ENCODE measurements at places on chromosomes 11 and 22.

DNA sequence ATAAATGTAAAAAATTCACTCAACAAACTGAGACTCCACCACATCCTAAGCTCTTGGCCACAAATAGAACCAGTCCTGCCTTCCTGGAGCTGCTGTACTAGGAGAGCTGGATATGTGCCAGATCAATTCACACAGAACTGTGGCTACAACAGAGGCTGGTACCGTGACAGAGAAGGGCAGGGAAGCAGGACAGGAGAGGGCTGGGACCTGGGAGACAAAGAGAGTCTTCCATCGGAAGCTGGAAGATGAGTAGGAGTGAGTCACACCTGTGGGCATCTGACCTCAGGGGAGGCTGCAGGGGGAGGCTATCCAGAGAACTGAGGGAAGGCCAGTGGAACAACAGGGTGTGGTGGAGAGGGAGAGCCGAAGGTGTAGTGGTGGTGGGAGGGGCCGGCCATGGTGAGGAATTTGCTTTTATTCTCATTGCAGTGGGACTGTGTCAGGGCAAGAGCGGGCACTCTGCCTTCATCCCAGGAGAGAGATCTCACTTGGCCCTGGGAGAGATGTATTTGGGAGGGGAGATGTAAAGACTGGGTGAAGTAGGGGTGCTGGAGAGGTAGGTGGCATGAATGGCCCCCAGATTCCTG is 1.9 kb upstream of the LTBP3 start:
- no peak for DNase-seq

DNA sequence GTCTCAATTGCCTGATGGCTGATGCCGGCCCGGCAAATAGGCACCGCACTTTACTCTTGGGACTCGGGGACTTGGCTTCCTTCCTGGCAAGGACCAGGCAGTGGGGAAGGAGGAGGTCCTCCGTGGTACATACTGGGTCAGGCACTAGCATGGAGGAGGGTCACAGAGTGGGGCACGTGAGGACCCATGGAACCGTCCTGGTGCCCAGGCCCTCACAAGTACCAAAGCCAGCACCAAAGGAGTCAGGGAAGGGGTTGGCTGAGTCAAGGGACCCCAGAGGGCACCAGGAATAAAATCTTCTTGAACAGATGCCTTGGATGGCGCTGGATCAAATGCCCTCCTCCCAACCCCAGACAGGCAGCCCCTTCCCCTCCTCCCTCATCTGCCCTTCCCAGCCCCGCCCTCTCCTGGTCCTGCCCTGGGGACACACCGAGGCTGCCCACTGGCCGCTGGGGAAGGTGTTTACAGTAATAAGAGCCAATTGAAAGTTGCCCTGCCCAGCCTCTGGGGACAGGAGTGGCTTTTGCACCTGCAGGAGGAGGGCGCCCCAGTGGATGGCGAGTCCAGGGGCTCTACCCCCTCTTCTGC is 5.6 kb upstream of the CARNS1 start:
- no peak for DNase-seq

GRCh38 chr11:120243221-120243620 is 3.3 kb downstream of the POU2F3 start:
- DNase-seq: no peak

- DNase-seq: no peak
Observed at GRCh38 chr11:86710936-86711335, 38.5 kb upstream of the ME3 start.

GRCh38 chr11:106156290-106156937 is 79.0 kb downstream of the AASDHPPT start:
- no peak for DNase-seq

- DNase-seq: no peak
Observed at GRCh38 chr22:30185129-30185528, 61.4 kb downstream of the LIF start.

DNA sequence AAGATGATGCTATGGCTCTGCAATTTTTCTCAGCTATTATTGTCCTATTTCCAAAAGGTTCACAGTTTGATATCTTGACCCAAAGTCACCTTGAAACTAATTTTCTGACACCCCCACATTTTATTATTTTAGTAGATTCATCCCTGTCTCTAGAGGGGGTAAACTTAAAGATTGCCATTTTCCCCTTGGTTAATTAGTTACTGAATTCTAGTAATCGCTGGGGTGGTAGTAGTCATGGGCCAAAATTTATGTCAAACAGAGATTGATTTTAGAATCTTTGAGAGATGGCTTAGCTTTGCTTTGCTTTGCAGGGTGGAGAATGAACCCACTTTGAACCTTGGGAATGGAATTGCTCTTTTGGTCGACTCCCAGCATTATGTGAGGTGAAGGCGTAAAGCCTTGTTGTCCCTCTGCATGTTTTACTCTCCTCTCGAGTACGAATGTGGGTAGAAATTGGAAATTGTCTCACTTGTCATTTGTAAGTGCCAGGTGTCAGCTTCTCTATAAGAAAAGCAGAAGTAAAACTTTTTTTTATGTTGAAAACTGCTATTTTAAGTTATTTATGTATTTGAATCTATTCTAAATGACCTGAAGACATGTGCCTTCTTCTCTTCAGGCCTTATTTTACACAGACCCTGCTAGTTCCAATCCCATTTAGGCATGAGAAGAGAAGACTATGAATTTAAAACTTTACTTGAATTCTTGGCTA is 42.4 kb upstream of the RCE1 start:
- DNase-seq: no peak

DNA sequence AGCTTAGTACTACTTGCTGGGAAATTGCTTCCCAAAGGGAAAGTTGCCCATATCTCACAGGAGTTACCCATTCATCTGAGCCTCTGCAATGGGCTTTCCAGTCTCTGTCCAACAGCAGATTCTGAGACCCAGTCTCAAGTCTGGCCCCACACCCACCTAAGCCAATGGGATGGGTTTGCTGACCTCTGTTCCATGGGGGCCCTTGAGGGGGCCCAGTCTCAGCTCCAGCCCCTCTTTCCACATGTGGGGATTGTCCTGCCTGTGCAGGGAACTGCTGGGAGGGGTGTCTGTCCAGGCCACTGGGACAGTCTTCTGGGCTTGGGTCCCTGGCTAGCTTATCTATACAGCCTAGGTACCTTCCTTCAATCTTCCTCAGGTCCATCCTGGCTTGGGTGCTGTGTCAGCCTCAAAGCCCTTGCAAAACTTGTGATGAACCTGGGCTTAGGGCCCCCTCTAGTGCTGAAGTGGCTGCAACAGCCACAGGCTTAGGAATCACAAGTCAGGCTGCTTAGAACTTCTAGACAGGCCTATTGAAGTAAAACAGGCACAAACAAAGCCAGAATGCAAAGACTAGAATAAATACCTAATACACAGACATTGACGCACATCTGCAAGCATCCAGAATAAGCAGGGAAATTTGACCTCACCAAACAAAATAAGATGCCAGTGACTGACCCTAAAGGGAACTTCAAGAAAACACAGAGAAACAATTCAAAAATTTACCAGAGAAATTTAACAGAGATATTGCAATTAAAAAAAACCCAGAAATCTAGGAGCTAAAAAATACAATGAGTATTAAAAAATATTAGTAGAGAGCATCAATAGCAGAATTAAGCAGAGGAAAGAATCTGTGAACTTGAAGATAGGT is 11.7 kb upstream of the PATL1 start:
- DNase-seq: peak; percentile 33

- no peak for DNase-seq
Observed at GRCh38 chr22:42154293-42155052, 23.9 kb upstream of the CYP2D6 start.

- no peak for DNase-seq
Observed at GRCh38 chr11:101346591-101346990, 217.0 kb upstream of the PGR start.

DNA sequence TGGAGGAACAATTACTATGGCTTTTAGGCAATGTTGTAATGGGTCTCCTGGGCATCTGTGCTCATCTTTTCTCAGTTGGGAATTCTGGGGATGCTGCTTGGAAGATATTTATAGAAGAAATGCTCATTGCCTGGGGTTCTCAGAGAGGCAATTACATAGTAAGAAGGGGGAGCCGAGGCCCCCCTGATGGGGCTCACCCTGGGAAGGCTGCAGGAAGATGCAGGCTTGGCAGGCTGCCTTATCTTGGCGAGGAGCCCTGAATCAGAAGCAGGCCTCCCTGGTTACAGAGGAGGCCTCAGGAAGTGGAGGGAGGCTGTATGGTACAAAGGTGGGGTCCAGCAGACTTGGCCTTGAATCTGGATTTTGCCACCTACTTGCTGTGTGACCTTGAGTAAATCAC is 60.6 kb upstream of the CRYBB3 start:
- no peak for DNase-seq

- DNase-seq: no peak
Observed at GRCh38 chr11:83438438-83438837, 152.3 kb upstream of the CCDC90B start.

- DNase-seq: peak; percentile 47
Observed at GRCh38 chr22:38353142-38353629, 36.0 kb upstream of the CSNK1E start.

DNA sequence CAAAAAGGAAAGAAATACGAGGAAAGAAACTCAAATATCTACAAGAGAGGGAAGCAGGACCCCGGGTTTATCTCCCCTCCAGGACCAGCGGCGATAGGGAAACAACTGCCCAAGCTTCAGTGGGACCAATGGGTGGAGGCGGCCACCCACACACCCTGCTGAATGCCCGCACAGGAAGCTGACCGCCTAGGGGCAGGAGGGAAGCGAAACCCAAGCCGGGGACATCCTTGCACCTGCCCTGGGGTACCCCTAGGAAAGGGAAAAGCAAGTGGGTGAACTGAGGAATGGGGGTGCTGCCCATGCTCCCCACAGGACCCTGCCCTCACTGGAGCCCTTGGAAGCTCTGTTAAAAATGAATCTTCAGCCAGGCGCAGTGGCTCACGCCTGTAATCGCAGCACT is 27.6 kb upstream of the HMOX1 start:
- DNase-seq: no peak

GRCh38 chr11:78244080-78244479 is 55.4 kb downstream of the USP35 start:
- no peak for DNase-seq

GRCh38 chr11:2778630-2779498 is 79.1 kb upstream of the KCNQ1OT1 start:
- no peak for DNase-seq

- no peak for DNase-seq
Observed at GRCh38 chr22:43823353-43823908, 11.3 kb upstream of the EFCAB6 start.

GRCh38 chr22:50189184-50189848 is 3.6 kb downstream of the TRABD start:
- DNase-seq: no peak

GRCh38 chr11:125075900-125076317 is 12.8 kb downstream of the SLC37A2 start:
- no peak for DNase-seq

- DNase-seq: no peak
Observed at GRCh38 chr22:19764636-19765476, 4.3 kb downstream of the TBX1 start.

DNA sequence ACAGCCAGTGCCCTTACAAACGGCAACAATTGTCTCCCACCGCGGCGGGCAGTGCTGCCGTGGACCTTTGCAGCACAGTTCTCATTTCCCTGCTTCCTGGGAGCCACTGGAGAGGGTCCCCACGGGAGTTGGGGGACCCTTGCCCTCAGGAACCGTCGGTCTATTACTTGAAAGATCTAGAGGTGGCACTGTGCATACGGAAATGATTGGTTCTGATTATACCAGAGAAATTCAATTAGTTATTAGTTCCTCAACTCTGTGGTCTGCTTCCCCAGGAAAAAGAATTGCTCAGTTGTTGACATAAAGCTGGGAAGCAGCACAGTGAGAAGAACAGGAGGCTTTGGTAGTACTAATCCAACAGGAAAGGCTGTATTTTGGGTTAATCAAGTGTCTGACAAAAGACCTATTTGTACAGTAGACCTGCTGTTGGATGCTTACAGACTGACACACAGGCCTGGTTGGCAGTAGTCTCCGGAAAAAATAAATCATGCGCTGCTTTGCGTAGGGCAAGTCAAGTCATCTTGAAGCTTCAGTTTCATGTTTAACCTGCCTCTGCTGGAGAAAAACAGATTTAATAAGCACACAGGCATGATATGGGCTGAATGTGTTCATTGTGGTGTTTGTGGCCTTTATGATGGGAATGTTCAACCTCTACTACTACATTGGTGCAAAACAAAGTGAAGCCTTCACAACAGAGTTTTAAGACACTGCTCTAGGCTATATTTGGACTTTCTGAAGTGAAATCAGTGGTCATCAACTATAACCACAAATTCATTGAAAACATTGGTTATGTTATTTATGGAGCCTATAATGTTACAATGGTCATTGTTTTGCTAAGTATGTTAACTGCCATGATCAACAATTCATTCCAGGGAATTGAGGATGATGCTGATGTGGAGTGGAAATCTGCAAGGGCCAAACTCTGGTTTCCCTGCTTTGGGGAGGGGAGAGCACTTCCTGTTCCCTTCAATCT is 54.6 kb upstream of the SC5D start:
- DNase-seq: no peak

- DNase-seq: no peak
Observed at GRCh38 chr11:94749369-94749768, 18.8 kb upstream of the AMOTL1 start.

DNA sequence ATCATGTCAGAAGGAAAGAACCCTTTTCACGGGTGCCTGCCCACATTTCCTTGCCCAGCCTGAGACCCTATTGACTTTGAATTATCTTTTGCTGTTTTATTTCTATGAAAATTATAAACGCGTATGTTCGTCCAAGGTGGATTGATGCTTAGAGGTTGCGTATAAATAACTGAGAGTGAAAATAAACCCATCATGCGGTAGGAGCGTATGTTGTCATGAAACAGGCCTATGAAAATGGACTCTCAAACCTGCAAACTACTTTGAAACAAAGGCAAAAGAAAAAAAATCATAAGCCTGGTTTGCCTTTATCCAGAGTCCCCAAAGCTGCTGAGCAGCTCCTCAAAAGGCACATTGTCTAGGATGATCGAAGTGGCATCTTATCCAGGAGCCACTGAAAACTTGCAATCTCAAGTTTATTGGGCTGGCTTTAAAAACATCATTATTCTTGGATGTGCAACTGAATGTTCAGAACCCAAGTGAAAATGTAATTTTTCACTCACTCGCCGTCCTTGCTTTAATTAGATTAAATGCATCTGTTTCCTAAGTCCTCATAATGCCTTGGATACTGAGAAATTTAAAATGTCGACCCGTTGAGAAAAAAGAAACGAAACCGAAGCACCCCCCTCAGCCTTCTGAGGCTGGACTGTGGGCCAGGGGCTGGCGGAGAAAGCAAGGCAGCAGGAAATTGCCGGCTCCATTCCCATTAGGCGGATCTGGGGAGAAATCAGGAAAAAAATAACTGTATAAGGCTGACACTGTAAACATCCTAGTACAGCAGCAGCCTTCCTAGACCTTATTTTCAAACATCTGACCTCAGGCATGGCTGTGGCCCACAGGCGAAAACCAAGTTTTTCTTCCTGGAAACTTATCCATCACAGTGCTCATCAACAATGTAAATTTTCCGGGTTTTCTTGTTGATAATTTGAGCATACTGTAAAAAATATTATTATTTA is 82.9 kb upstream of the PPARA start:
- no peak for DNase-seq

- no peak for DNase-seq
Observed at GRCh38 chr11:127182586-127183203, 182.1 kb upstream of the KIRREL3 start.

- no peak for DNase-seq
Observed at GRCh38 chr11:2825261-2825888, 60.2 kb downstream of the CDKN1C start.
